ENCODE measurements at places on chromosomes 6 and 20. TPM values are rescaled to one million over a fixed set of nuclear protein-coding genes. Genes with fewer than 3 reads are reported as not detected.

The RAB44 gene
- not detected for total RNA-seq

The DNAH8 gene
- total RNA-seq: not detected

The VAPB gene
- 16.0 TPM for total RNA-seq

The PROKR2 gene
- total RNA-seq: not detected

The PXMP4 gene
- total RNA-seq: 4.5 TPM

The PTGIS gene
- not detected for total RNA-seq

The GRIK2 gene
- total RNA-seq: not detected

The PTPRT gene
- total RNA-seq: not detected

Data from NCI-H460 (cell line).